Stimulated activated CD4-positive, alpha-beta T cell treated with anti-CD3 and anti-CD28 coated beads, Interleukin-15, amount 100 ng/mL, for 48 hours (primary cell): ENCODE measurements at places on chromosomes 6 and 20.

- no peak for DNase-seq
These were observed 125.3 kb downstream of the ANKS1A start for GRCh38 chr6:35014341-35014740.

DNA sequence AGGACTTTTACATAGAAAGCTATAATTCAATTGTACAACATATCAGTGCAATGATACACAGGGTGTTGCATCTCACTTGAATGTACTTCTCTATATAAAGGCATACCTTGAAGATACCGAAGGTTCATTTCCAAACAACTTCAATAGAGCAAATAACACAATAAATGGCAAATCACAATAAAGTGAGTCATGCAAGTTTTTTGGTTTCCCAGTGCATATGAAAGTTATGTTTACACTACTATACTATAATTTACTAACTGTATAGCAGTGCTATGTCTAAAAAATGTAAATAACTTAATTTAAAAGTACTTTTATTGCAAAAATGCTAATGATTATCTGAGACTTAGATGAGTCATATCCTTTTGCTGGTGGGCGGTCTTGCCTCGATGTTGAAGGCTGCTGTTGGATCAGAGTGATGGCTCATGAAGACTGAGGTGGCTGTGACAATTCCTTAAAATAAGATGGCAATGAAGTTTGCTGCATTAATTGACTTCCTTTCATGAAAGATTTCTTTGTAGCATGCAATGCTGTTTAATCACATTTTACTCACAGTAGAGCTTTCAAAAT, 188.8 kb downstream of the TASP1 start:
- DNase-seq = no peak

DNA sequence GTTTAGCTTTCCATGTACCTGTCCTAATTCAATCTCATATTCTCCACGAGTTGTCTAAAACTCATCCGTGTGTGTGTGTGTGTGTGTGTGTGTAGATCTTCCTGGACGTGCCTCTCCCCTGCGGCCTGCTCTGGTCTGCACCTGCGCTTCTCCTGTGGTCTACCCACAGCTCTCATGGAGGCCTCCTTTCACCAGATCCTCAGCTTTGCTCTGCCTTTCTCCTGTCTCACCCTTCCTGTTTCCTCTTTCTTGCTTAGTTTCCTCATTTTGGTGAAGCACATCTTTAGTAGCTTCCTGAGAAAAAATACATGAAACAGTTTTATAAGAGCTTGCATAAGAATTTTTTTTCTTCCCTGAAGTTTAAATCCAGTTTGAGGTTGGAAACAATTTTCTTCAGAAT, 18.1 kb downstream of the SLX4IP start:
- DNase-seq = no peak

GRCh38 chr20:17971300-17972013, 2.6 kb downstream of the MGME1 start:
- no peak for DNase-seq

DNA sequence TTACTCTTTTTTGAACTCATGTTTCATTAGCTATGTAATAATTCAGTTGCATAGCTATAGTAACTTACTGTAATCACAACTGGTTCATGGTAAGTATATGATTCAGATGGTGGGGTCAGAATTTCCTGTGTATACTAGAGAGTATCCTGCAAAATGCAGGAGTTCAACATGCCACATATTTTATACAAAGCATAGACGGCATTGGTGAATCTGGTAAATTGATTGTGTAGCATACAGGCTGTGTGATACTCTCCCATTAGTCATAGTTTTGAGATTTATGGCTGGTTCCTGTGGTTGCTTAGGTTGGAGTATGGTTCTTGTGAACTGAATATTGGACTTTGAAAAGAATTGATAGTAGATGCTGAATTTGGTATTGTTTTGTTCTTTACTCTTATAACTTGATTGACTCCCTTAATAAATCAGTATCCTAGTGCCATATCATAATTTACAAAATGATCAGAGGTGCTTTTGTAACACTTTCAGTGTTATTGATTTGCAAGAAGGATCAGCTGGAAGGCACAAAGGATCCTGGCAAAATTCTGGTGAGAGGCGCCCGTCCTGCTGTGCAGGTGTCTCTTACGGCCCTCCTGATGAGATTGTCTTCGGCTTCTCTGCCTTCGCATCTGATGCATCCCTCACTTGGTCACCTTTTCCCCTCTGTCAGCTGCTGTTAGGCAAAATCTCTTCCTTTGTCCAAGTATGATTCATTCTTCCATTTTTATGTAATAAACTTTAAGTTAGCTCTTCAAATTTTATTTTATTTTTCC, 22.6 kb downstream of the SNX9 start:
- DNase-seq = no peak

- DNase-seq = no peak
These were observed 341.0 kb downstream of the ARHGAP18 start for GRCh38 chr6:129368970-129369369.

DNA sequence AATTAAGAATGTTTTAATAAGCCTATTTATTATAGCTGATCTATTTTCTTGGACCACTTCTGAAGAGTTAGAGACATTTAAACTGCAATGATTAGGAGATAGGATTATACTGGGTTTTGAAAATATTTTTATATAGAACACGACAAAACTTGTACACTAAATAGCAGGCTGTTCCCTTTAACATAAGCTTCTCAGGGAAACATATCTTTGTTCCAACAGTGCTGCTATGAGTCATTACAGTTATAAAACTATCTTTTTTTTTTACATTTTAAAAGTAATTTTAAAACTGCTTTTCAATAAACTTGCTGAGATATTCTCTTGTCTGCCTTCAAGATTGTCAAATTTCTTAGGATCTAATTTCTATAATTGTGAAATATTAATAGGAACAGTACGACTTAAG, 389.1 kb downstream of the ARHGAP18 start:
- no peak for DNase-seq

- no peak for DNase-seq
These were observed 49.8 kb downstream of the TSHZ2 start for GRCh38 chr20:53021934-53022333.

DNA sequence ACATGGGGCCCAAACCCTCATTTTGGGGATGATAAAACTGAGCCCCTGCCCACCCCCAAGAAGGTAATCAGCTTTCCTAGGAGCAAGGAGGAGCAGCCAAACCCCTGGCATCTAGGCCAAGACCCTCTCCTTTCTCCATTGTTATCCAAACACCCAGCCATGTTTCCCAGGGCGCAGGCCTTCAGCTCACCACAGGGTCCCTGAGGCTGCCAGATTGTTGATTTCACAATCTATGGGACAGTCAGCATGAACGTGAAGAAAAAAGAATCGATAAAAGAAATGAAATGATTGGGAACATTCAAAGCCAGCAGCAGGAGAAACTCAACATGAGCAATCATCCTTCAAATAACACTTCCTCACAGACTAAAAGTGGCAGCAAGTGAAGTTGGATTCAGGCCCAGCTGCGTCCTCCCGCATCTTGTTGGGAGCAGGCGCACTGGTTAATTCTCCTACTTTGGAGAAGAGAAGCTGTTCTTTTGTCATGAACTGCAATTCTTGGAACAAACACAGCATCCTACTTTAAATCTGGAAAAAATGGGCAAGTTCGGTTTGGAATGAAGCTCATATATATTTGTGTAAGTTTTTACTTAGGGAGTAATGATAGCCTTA, 241.8 kb upstream of the PRDM1 start:
- DNase-seq = no peak

DNA sequence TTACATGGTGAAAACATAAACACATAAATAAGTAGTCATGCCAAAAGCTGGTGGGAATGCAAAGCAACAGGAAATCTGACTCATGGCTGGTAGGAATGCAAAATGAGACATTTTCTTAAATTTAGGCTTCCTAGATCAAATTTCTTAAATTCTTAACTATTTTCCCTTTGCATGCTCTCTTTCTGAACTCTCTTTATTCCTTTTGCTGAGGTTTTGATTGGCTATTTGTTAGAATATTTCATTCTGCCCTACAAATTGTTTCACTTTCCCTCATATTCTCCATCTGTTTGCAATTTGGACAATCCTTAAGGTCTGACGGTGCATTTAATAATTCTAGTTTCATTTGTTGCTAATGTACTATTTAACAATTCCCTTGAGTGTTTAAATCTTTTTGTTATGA, 437.5 kb upstream of the RGS17 start:
- DNase-seq = no peak

DNA sequence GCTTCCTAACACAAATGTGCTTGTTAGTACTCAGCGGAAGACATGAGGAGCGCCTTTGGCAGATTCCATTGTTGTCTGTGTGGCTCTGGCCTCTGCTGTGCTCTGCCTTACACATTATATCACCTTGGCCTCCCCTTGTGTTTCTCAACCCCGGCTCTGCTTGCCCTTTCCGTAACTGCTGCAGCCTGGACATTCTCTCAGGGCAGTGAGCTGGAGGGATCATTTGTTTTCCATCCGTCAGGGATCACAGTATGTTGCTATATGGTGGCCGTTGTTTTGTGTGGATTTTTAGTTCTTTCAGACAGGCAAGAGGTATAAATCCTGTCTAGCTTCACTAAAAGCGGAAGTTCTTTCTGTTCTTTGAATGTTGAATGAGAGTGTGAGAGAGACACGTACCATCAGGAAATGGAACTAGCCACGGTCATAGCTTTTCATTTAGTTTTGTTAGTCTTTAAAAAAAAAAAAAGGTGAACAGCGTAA, 175.1 kb downstream of the JARID2 start:
- no peak for DNase-seq

DNA sequence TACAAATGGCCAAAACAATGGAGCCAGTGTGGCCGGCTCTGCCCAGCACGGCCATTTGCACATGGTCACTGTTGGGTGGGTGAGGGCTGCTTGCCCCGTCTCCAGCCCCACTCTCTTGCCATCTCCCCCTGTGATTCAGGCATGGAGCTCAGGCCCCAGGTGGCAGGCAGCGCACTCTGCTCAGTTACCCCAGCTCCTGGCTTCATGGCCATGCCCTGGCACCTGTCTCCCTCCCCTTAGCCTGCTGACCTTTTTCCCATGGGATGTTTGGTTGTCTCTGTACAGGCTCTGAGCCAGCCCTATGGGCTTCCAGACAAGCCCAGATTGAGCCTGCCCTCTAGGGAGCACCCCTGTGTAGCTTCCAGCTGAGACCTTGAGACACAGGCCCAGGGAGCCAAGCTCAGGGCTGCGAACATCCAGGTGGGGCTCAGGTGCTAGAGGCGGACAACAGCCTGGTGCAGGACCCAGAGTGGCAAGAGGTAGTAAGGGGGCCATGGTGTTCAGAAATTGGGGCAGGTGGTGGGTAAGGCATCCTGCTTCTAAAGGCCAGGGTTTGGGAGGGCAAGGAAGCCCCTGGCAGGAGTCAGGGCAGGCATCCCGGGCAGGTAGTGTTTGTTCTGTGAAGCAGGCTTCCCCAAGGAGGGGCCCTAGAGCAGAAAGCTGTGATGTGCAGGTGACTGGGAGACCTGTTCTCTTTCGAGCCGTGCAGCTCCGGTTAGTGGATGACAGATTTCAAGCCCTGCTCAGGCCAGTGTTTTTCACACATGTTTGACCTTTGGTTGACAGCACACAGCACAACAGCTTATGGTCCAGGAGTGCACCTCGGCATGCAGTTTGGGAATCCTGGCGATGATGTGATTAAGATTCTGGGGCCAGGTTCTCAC, 17.7 kb downstream of the SYNJ2 start:
- no peak for DNase-seq

- no peak for DNase-seq
These were observed 30.1 kb downstream of the PIM1 start for GRCh38 chr6:37200085-37200484.

- no peak for DNase-seq
These were observed 11.4 kb upstream of the COL9A1 start for GRCh38 chr6:70314296-70314695.

GRCh38 chr6:84688141-84688873, 76.1 kb downstream of the TBX18 start:
- DNase-seq = no peak

GRCh38 chr6:15508931-15509330, 153.9 kb downstream of the DTNBP1 start:
- DNase-seq = no peak

- no peak for DNase-seq
These were observed 117.0 kb downstream of the NFATC2 start for GRCh38 chr20:51425347-51426106.

- DNase-seq = no peak
These were observed at the start of gene CYP24A1 for GRCh38 chr20:54173653-54174456. CYP24A1 (minus strand) TSS chr20:54173986; CDS start chr20:54173579, 407 bp downstream.

DNA sequence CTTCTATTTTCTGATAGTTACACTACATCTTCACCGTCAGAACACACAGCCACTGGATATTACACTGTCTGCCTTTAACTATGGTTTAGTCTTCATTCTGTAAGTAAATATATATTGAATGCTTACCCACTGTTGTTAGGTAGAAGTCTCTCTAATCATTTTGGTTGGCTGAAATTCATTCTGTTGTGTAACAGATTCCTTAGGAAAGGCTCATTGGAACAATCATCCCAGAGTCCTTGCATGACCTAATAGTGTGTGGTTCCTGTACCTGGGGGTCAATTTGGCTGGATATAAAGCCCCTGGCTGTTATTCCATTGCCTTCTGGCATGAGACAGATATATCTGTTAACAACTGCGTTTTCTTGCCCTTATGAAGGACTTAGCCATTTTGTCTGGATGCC, 9.9 kb downstream of the BLOC1S5 start:
- DNase-seq = no peak

GRCh38 chr20:25273541-25274358, 25.9 kb downstream of the PYGB start:
- DNase-seq = no peak

- DNase-seq = no peak
These were observed 9.0 kb upstream of the OVOL2 start for GRCh38 chr20:18066421-18067333.

DNA sequence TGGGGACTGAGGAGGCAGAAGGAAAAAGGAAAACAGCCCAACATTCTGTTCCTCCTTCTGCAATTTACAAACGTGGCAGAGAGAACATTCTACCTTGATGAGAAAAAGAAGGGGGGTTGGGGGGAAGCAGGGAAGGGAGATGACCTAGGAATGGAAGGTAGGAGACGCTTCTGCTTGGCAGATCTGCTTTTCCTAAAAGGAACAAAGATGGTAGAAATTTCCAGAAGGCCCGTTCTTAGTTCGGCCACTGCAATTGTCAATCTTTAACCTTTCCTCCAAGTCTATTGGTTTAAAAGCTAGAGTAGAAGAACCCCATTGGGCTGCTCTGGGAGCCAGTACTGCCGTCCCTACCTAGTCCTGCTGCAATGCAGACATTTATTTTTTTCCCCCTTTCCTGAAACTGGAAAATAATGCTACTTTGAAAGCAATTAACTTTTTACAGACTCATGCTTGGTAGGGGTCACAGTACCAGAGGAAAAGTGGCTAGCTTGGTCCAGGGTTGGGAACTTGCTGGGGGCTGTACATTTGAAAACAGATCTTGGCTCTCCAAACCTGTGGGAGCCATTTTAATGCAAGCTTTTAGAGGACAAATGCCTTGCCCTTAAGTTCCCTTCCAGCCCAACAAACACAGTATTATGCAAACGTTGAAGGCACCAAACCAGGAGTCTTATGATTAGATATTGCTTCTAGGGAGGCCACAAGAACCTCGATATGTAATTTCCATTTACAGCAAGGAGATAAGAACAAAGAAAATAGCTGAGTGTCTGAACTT, 2.6 kb downstream of the ZMYND8 start:
- no peak for DNase-seq
